Motor neuron (in vitro differentiated cells): ENCODE measurements at places on chromosomes 4 and X.

DNA sequence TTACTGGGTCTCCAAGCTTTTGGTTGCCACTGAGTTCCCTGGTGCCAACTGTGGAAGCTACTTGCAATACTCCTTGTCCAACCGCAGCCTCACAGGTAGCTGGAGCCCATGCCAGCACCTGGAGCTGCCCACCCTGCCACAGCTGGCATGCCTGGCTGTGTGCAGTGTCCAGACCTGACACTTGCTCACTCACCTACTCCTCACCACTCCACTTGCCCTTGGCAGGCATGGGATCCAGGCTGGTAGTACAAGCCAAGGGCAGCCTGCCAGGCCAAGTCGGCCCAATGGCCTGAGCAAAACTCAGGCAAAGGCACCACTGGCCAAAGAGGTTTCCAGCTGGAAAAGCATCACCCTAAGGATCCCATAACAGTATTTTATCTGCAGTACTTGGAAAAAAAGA, 246.3 kb downstream of the PDGFC start:
- no peak for ATAC-seq

DNA sequence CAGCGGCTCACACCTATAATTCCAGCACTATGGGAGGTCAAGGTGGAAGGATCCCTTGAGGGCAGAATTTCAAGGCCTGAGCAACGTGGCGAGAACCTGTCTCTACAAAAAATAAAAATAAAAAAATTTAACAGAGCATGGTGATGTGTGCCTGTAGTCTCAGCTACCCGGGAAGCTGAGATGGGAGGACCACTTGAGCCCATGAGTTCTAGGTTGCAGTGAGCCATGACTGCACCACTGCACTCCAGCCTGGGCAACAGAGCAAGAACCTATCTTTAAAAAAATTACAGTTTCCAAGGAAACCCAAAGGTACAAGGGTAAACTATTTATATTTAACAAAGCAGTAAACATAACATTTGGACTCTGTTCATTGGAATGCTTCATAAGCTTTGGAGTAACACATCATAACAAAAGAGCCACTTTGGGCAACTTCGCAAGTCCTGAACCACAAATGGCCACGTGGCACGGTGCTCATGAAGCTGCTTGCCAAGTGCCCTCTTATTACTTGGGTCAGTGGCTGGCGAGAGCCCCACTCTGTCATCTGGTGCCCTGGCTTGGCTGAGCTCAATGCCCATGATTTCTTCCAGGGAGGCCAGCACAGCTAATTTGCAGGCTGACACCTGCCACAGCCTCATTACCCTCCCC, 165.6 kb downstream of the SH3KBP1 start:
- ATAC-seq, result no peak

GRCh38 chr4:55920571-55920970, 28.2 kb upstream of the CEP135 start:
- no peak for ATAC-seq

DNA sequence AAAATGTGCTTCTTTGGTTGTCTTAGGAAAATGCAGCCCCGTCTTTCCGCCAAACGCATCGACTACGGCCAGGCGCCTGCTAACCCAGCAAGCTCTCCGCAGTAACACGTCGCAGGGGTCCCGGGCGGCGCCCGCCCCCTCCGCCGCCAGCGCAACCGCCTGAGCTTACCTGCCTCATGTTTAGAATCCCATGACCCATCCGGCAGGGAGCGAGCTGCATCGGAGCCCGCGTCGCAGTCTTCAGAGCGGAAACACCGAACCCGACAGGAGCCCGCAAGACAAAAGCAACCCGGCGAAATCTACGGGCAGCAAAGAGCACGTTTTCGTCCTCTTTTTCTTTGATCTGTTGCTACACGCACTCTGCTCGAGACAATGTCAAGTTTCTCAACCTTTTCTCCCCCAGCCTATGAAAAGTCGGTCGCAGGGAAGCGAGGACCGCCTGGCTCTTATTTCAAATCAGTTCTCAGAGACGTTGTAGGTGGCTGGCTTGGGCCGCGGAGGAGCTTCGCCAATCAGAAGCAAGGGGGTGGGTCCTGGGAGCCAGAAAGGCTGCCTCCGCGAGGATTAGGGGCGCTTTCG, at the start of gene MID1:
Gene MID1, minus strand, starts transcription at position 465 of the 579 bp plus-strand sequence. CDS start 53,038 bp downstream, outside the sequence.
- peak; percentile 90 for ATAC-seq

- ATAC-seq, result no peak
These were observed 60.5 kb downstream of the TMA16 start for GRCh38 chr4:163554870-163555465.

GRCh38 chr4:139984471-139984870, 169.5 kb downstream of the MAML3 start:
- ATAC-seq, result no peak

- no peak for ATAC-seq
These were observed 29.8 kb downstream of the SPANXA2 start for GRCh38 chrX:141619336-141619735.

DNA sequence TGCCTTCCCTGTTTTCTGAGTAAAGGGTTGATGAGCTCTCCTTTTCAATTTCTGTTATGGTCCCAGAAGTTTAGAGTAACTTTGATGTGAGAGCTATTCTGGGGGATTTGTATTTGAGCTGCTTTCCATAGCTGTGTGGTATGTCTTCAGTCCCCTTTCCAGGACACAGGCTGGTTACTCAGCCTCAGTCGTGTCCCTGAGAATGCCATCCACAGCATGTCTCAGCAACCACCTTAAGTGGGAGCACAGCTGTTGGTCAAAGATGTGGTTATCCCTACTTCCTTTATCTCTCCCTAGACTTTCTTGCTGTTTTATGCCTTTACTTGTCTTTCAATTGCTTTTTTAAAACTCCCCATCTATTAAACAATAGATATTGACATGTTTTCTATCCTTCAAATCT, 37.8 kb downstream of the RNF175 start:
- ATAC-seq, result no peak

- no peak for ATAC-seq
These were observed 206.3 kb upstream of the TBL1X start for GRCh38 chrX:9258421-9259104.

DNA sequence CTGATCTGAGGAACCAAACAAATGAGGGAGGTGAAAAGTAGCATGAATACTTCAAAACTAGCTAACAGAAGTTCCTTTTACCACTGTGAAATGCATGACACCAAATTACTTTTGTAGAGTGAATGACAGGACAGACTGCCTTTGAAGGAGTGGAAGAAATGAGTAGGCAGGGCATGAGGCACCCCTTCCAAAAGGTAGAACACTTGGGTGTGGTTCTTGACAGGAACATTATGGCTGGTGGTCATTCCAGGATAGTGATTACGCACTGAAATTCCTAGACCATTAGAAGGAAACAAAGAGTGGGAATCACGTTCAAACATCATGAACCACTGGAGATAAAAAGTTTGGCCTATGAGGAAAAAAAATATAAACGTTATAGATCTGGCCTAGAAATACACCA, 4.9 kb downstream of the HUWE1 start:
- no peak for ATAC-seq

GRCh38 chr4:680928-681645, 6.7 kb downstream of the MYL5 start:
- peak; percentile 76 for ATAC-seq

- ATAC-seq, result no peak
These were observed 63.7 kb downstream of the TENM3 start for GRCh38 chr4:182306792-182307507.

- ATAC-seq, result no peak
These were observed 466.7 kb downstream of the GASK1B start for GRCh38 chr4:157706155-157706554.

DNA sequence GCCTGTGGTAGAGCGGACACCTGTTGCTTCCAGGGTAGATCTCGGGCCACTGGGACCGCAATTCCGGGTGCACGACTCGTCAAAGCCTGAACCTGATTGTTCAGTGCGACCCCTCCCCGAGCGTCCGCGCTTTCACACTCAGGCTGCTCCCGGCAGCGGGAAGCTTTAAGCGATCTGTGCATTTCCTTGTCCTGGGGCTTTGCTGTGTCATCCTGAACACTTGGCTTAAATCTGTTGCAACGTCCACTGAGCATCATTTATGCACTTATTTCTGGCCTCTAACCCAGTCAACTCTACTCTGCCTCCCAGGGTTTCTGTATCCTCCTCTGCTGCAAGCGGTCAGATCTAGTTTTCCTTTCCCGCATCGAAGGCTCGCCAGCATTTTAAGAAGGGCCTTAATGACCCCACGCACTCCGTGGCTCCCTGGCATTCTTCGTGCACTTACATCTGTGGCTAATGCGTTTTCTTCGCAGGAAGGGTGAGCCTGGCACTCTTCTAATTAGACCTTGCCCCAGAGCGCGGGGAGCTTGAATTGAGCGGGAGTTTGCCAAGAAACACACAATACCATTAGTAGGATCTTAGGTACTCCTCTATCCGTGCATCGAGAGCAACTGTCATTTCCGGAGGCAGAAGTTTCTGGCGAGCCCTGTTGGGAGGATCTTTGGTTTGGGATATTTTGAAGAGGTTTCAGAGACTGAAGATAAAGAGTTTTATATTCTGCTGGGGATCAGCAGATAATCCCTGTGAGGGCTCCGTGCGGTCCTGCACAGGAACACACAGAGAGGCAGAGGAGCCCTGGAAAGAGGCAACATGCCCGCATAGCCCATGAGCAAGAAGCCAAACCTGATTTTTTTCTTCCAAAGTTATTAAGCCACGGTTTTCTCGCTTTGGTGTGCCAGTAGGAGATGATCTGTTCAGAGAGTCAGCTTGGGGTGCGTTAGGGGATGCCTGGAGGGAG, 654 bp upstream of the DDIT4L start:
- ATAC-seq, result peak; percentile 77

GRCh38 chr4:118077767-118078105, 43.5 kb downstream of the NDST3 start:
- ATAC-seq, result no peak

DNA sequence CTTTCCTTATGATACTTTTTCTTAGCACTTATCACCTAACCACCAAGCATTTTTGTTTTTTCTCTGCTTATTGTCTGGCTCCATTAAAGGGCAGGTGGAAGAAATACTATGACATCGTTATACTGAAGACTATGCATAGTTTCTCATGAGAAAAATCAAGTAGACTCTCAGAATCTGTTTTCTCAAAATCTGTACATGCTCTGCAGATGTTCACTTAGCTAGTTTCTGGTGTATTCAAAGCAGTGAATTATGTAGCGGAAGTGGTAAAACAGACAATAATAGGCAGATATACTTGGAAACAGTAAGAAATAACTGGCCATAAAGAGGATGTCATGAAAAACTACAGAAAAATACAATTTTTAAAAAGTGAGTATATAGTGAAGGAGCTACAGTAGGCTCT, 146.0 kb downstream of the STIM2 start:
- no peak for ATAC-seq

- no peak for ATAC-seq
These were observed 8.0 kb downstream of the TBC1D9 start for GRCh38 chr4:140748171-140748570.

DNA sequence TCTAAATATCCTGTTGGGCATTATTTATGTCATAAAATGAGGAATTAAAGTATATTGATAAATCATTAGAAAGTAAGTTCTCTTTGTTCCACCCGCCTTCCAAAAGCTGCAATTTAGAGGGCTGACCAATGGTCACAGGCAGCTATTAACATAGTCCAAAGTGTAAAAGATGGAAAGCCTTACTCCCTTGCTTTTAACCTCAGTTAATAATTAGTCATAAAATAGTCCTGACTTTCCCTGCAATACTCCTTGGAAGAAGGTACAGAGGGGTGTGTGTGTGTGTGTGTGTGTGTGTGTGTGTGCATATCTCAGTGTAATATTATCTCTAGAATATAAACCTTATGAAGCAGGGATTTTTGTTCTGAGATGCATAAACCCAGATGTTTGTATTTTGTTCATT, 275.4 kb downstream of the FAT4 start:
- ATAC-seq, result no peak

GRCh38 chrX:148929686-148930085, 429.3 kb downstream of the AFF2 start:
- no peak for ATAC-seq

- peak; percentile 98 for ATAC-seq
These were observed 229.3 kb downstream of the ANKRD50 start for GRCh38 chr4:124483048-124483906.

DNA sequence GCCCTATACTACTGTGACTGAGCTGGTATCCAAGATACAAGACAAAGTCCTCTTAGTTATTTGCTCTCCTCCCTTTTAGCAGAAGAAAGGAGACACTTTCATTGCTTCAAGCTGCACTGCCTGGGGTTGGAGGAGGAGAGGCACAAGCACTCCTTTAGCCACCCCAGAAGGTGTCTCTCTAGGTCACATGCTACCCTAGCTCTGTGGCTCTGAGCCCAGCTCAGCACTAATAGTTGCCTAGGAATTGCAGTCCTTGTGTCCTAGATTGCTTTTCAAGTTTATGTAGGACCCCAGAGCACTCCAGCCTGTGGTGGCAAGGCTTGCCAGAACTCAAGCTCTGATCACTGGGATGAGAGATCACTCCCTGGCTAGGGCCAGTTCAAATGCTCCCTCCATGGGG, 24.4 kb upstream of the LHFPL1 start:
- ATAC-seq, result peak; percentile 98

DNA sequence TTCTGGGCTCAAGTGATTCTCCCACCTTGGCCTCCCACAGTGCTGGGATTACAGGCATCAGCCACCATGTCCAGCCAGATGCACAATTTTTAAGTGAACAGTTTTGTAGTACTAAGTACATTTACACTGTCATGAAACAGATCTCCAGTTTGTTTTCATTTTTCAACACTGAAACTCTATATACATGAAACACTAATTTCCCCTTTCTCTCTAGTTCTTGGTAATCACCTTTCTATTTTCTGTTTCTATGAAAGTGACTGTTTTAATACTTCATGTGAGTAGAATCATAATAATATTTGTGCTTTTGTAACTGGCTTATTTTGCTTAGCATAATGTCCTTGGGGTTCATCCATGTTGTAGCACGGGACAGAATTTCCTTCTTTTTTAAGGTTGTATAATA, 237.4 kb downstream of the CAMK2D start:
- ATAC-seq, result no peak

DNA sequence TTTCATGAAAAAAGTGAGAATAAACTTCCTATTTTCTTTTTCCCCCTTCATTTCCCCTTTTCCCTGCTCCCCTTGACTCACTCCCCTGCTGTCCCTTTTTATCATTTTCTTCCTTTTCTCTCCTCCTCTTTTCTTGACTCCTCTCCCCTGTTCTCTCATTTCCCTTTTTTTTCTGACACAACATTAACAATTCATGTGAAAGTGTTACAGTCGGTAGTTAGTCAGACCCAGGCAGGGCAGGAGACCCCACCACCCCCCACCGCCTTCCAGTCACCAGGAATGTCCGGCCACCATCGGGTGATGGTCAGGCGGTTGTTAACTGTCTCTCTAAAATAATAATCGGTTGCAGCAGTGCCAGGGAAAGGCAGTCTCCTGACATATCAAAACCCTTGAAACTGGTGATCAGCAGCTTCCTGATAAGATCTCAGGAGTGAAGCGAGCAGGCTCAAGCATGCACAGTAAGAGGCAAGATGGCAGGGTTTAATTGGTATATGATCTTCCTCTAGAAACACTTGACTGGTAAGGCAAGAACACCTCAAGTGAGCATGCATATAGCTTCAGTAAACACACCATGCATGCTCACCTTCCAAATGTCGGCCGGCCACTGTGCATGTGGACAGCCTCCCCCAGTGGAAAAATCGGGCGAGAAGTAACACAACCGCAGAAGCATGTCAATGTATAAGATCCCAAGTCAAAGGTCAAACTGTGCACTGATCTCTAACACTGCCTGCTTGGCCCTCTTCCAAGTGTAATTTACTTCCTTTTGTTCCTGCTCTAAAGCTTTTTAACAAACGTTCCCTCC, 191.4 kb downstream of the NDST4 start:
- no peak for ATAC-seq

GRCh38 chrX:119229253-119229615, 6.9 kb upstream of the PGRMC1 start:
- ATAC-seq, result no peak
